ENCODE measurements at places on chromosomes 7 and 10.

DNA sequence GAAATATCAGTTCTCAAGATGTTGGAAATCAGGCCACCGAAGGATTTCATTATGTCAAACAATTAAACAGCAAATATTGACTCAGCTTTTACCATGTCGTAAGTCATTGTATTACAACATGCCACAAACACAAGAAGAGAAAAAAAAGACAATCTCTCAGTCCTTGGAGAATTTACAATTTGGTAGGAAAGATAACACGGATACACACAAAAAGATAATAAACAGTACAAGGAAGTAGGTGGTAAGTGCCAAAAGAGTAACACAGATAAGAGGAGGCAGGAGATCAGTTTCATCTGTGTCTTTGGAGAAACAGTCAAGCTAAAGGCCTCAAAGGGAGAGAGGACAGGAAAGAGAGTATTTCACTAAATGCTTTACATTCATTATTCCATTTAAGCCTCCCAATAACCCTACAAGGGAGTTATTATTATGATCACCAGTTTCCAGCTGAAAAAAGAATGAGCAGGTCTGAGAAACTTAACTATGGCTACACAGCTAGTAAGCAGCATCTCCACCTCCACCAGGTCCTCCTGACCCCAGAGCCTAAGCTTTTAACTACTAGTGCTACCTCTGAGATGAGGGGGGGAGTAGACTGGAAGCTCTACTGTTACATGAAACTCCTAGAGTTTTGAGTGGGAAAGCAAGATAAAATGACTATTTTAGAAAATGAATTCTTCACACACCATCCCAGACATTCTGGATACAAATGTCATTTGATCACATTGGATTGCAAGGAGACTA, 13.9 kb upstream of the DNAJC1 start:
- DNase-seq = peak; percentile 25

- peak; percentile 82 for DNase-seq
Measured at GRCh38 chr10:95133016-95133752, 60.9 kb upstream of the ACSM6 start.

DNA sequence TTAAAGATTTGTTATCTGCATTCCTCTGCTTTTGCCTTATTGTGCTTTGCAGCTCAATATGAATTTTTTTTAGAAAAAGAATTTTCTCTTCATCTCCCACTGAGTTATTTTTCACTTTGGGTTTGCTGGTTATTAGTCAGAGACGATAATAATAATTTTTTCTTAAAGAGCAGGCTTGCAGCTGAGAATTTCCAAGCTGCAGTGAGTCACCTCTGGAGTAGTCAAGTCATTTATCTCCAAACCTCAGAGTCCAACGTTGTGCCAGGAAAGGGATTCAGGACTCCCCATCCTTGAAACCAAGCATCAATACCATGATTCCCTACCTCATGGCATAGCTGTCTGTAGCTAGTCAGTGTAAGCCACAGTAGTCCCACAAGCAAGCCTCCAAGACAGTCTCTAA, 15.2 kb upstream of the EGR2 start:
- DNase-seq = peak; percentile 16

- DNase-seq = no peak
Measured at GRCh38 chr7:28466341-28466740, 54.0 kb downstream of the CREB5 start.

GRCh38 chr10:12471135-12471534, 121.8 kb downstream of the CAMK1D start:
- DNase-seq = no peak

DNA sequence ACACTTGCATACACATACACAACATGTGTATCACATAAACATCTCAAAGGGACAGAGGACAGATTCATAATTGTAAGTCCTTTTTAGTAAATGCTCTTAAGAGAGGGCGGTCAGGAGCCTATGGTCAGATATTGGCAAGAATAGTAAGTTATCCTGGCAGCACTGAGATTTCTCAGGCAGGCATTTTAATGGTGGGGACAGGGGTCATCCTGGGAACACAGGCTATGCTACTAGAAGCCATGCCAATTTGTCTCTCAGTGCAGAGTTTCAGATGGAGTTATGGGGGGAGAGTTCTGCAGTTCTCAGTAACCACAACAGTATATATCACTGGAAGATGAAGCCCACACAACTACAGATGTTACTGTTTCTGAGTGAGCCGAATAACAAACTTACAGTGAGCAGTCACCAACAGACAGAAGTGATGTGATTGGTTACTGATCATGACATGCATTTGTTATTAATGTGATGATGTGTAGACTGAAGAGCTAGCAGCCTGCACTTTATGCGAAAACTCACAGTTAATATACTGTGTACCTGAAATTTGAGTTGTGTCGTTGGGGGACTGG, 16.4 kb downstream of the ZNF487 start:
- DNase-seq = no peak

- no peak for DNase-seq
Measured at GRCh38 chr10:777913-778479, 88.5 kb upstream of the DIP2C start.

GRCh38 chr7:107538001-107538400, 25.7 kb downstream of the COG5 start:
- DNase-seq = peak; percentile 88

GRCh38 chr7:116399819-116400218, 99.7 kb upstream of the CAV2 start:
- DNase-seq = peak; percentile 68

DNA sequence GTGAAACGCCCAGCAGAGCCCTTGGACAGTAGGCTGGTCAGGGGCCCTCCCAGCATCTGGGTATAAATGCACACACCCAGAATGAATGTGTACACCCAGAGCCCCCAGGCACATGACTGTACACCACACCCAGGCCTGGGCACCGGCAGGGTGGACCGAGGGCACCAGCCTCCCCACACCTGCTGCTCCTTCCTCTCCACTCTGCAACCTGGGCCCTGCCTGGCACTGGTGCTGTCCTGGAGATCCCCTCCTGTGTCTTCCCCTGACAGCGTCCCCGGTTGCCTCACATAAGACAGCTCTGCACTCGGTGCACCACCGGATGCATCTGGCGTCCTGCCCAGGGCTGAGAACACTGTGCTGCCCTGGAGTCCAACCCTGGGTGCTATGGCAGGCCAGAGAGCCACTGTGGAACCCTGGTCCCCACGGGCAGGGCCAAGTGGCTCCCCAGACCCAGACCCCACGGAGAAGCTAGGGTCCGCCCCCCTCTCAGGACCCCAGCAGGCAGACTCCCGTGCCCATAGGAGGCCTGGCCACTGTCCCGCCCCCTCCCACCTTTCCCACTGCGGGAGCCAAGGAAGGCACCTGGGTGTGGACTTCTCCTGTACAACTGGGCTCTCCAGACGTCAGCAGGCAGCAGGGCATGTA, 6.6 kb downstream of the RASGEF1A start:
- peak; percentile 9 for DNase-seq

DNA sequence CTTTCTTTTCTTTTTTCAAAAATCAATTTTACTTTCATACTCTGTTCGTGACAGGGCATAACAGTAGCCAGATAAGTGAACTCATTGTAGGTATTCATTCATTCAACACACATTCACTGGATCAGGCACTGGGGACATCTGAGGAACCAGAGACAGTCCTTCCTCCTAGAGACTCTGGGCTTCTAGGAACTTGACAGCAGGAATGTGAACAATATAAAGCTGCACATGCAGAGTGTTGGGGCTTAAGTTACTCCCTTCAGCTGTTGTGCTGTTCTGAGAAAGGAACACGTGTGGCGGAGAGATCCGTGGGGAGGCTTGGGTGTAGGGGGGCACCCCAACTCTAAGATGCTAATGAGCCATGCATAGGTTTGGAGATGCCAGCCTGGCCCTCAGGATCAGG, 120.4 kb downstream of the PKD1L1 start:
- DNase-seq = no peak

- DNase-seq = no peak
Measured at GRCh38 chr10:69750011-69750373, 51.7 kb upstream of the COL13A1 start.

- no peak for DNase-seq
Measured at GRCh38 chr7:71491336-71491735, 359.4 kb downstream of the GALNT17 start.

DNA sequence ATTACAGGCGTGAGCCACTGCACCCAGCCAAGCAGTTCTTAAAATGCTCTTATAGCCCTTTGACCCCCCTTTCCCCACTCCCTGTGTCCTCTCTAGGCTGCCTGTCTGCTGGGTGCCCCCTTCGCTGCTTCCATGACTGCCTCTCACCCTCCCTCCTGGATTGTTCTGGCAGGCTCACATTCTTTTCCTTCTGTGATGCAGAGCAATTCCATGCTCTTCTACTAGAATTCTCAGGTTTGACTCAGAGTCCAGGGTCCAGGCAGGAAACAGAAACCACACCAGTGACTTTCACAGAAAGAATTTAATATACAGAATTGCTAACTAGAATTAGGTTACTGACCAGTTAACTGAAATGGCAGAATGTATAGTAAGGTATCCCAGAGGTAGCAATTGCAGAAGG, 244.8 kb downstream of the BAMBI start:
- no peak for DNase-seq

GRCh38 chr10:73263693-73264347, 11.4 kb upstream of the MRPS16 start:
- DNase-seq = peak; percentile 41

DNA sequence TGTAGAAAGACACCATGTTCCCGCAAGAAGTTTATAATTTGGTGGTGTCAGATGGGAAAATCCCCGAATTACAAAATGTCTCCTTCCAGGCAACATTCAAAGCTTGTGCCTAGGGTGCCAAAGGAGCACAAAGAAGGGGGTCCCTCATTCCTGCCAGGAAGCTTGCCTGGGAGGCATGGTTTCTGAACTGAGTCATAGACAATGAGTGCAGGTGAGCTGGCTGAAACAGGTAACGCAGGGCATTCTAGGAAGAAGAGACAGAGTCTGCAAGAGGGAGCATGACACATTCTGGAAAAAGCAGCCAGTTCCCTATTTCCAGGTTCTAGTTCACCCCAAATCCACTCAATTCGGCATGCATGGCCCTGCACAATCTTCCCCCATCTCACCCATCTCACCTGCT, 11.9 kb upstream of the CALU start:
- peak; percentile 85 for DNase-seq

DNA sequence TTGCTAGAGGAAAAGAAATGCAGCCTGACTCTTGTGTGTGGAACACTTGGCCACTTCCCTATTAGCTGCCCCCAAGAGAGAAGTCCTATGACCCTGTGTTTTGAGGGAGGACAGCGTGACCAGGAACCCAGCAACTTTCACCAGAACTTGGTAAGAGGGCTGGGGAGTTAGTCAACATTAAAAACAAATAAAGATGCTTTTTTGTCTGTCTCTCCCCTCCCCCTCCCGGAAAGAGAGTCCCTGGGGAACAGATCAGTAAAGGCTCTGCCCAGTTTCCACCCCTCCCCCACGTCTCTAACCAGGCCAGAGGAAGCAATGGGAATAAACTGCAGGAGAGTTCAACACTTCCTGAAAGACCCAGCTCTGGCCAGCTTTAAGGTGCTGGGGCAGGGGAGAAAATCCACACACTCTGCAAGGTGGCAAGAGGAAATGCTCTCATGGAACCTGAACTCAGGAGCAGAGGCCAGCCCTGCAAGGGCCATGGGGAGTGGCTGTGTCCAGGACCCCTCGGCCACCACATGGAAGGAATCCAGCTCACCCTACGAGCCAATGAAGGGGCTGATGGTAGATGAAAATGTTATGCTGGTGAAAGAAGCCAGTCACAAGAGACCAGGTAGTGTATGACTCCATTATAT, 21.5 kb downstream of the SH3PXD2A start:
- no peak for DNase-seq

DNA sequence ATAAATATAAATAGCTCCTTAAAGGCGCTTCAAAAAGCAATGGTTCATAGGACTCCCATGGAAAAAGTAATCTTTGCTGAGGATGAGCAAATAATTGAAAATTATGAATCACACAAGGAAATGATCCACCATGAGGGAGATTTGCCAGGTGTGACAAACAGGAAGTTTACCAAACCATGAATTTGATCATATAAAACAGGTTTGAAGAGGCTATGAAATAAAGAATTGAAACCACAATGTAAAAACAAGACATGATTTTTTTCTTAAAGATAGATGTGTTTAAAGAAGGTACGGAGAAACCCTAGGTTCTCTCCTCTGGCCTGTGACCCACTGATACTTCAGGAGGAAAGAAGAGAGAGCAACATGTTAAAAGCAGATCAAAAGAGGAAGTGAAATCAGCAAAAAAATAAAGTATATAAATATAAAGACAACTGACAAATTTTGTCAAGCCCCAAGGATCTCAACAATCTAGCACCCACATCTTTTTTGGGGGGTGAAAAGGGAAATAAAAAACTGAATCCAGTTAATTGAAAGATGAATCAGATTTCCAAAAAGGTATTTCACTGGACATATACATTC, 111.3 kb upstream of the ASAH2 start:
- peak; percentile 90 for DNase-seq

- DNase-seq = no peak
Measured at GRCh38 chr7:33959676-33960075, 54.3 kb downstream of the BMPER start.
